ENCODE measurements at places on chromosomes 3 and 15. TPM values are rescaled to one million over a fixed set of nuclear protein-coding genes. Genes with fewer than 3 reads are reported as not detected.

Gene ZPLD1
- total RNA-seq: 0.26 TPM

Gene TMEM43
- total RNA-seq: 172 TPM

Gene CCR4
- total RNA-seq: not detected

Gene C3orf20
- total RNA-seq: 0.13 TPM

Gene COPS2
- 181 TPM for total RNA-seq

Gene C3orf52
- 5.1 TPM for total RNA-seq

Gene POPDC2
- total RNA-seq: 0.65 TPM

Gene CPLX3
- total RNA-seq: not detected

Measured in articular chondrocyte of knee joint (primary cell).